Non-pigmented ciliary epithelial cell (primary cell): ENCODE measurements at places on chromosomes 3 and 15.
A peak's percentile ranks its signal among the peaks of the same experiment; 100 is the strongest.

- DNase-seq: no peak
These were observed 156.3 kb downstream of the MTHFS start for GRCh38 chr15:79740561-79740960.

DNA sequence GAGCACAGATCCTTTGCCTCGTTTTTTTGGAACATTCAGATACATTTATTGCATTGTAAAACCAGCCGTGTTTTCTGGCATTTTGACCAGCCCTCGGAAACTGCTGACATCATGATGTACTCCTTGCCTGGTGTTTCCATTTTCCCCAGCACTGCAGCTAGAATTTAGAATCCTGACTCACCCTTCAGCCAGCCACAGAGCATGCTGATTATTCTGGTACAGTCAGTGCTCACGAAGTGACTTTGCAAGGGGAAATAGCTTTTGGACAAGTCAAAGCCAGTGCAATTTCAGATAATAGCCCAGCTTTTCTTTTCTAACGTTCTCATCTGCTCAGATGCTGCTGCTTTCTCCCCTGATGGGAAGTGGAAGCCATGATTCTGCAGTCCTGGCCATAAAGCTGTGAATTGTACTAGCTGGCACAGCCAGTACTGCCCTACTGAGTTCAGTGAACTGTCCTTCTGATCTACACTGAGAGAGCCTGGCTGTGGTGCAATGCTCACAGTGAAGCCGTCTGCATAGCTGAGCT is 12.1 kb upstream of the CNBP start:
- peak; percentile 87 for DNase-seq

DNA sequence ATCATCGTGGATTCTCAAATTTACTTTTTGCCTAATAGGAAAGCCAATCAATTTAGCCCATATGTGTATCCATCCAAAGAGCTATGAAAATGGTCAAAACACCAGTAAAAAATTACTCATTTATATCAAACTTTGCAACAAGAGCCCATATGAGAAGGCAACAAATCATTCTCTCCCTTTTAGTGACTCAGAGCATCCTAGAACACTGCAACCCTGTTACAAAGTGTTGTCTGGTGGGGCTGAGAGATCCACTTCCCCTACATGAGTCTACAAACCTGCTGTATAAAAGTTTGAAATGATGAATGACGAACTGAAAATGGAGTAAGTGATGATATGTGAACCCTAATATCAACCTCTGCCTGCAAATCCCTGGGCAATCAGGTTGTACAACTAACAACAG is 23.3 kb downstream of the PDZRN3 start:
- DNase-seq: no peak

GRCh38 chr3:155326244-155326643 is 32.8 kb upstream of the STRIT1 start:
- DNase-seq: no peak

- DNase-seq: no peak
These were observed 4.7 kb downstream of the DET1 start for GRCh38 chr15:88541709-88542341.

- DNase-seq: no peak
These were observed 44.2 kb downstream of the GRK7 start for GRCh38 chr3:141807277-141808033.

DNA sequence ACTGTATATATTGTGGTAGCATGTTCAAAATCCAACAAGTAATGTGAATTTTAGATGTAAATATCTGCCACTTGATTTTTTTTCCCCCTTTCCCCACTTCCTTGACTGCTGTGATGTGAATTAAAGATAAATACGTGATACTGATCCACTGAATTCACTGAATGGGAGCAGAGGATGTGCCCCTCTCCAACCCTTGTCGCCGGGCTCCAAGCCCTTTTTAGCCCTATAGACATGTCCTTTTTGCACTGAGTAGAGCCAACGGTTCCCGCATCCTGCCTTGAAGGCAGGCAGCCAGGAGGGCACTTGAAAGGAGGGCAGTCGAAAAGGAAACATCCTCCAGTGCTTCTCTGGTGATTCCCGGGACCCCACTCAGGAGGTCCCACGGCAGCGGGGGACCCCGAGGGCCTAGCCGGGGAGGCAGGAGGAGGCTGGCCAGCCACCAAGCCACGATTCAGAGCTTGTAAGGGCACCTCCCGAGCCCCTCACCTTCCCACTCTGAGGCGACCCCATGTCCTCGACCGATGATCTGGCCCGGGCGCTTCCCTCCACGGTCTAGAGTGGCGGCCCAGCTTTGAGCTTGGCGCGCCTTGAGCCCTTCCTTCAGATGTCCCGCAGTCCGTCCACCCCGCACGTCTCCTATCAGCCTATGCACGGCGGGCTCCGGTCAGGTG is 901 bp upstream of the MANF start:
- no peak for DNase-seq

DNA sequence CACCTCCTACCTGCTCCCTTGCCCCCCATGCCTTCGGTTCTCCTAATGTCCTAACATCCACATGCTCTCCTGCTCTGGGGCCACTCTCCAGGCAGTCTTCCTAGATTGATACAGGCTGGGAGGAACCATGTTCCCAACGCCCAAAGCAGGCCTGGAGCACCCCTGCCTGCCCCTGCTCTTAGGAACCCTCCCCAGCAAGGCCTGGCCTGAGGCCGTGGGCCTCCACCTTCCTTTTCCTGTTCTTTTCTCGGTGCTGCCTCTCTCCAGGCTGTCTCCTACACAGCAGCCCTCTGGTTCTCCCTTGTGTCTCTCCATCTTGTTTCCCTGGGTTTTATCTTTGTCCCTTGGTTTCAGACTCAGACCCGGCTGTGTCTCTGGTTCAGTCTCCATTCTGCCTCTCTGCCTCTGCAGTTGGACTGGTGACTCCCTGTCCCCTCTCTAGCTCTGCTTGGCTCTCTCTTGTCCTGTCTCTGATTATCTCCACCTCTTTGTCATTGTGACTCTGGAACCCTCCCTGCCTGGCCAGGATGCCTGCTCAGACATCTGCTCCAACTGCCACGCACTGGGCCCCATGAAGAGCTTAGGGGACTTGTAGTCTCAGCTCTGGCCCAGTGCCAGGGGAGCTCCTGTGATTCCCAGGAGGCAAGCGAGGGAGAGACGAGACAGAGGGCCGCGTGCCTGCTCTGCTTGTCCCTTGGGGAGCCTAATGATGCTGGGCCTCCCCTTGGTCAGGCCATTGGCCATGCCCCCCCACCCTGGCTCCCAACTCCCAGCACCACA is 26.0 kb upstream of the RPL29 start:
- DNase-seq: no peak

GRCh38 chr3:9100513-9100894 is 137.2 kb upstream of the RAD18 start:
- DNase-seq: no peak

DNA sequence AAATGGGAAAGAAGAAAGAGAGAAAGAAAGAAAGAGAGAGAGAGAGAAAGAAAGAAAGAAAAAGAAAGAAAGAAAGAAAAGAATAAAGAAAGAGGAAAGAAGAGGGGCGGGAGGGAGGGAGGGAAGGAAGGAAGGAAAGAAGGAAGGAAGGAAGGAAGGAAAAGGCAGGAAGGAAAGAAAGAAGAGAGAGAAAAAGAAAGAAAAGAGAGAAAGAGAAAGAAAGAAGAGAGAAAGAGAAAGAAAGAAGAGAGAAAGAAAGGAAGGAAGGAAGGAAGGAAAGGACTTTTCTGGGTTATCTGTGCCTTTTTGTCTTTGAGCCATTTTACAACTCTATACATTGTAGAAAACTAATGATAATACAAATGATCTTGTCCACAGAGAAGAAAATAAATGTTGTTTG is 136.6 kb upstream of the SMAD3 start:
- DNase-seq: no peak

DNA sequence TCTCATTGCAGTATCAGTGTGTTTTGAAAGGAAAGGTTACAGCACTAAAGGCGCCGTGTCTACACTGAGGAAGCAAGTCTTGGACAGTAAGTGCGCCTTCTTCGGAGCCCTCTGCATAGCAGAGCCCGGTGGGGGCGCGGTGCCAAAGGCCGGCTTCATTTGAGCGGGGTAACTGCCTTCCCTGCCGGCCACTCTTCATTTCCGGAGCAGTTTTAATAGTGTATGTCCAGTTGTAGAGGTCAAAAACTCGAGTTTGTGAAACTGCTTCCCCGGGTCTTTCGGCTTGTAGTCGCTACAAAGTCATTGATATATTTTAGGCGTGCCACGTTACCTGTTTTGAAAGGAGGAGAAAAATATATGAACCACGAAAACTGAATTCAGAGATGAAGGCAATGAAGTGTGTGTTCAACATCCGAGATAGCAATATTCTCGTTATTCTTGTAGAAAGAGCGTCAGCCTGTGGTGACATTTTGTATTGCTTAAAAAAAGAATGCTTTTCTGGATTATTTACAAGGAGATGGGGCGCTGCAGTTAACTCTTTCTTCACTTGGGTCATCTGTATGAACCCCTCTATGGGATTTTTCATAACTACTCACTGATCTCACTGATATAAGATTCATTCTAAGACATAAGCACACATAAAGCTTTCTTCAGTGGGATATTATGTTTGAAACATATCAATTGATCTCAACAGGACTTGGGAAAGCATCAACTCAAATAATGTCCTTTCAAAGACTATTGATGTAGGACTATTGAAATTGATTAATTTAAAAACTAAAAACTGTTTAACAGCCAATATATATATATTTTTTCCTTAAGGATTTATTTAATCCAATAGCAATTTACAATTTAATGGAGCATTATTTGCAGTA is 3.0 kb downstream of the ALCAM start:
- DNase-seq: no peak

GRCh38 chr3:49428752-49429080 is 408 bp downstream of the NICN1 start:
- no peak for DNase-seq

DNA sequence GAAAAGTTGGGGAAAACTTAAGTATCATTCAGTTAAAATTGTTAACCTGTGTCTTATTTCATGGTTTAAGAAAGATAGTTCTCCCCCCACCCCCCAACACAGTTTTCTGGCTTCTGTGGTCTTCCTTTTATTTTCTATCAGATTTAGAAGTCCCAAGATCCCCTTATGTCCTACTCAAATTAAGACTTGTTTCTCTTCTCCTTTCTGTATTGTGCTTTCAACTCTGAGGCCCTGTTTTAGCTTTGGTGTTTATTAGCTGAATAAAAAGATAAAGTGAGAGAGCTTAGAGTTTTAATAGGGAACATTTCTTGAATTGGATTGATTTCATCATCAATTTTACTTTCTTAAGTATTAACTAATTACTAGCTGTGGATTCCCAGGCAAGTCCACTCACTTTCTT is 62.6 kb downstream of the AKAP13 start:
- no peak for DNase-seq

DNA sequence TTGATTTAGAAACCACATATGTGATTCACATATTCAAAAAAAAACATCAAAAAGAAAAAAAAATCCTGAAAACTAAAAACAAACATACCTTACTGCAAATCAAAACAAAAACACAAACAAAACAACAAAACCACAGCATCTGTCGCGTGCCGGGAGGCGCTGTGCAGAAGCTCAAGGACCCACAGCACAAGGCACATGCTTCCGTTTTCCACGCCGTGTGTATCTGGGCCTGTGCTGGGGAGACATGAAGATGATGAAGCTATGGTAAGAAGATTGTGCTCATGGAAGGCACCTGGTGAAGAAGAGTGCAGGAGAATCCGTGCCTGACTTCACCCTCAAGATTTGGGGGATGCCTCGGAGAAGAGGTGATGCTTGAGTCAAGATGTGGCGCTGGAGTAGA is 788.9 kb upstream of the ARRDC4 start:
- no peak for DNase-seq

- DNase-seq: no peak
These were observed 2.5 kb downstream of the CFAP92 start for GRCh38 chr3:128991355-128991895.

DNA sequence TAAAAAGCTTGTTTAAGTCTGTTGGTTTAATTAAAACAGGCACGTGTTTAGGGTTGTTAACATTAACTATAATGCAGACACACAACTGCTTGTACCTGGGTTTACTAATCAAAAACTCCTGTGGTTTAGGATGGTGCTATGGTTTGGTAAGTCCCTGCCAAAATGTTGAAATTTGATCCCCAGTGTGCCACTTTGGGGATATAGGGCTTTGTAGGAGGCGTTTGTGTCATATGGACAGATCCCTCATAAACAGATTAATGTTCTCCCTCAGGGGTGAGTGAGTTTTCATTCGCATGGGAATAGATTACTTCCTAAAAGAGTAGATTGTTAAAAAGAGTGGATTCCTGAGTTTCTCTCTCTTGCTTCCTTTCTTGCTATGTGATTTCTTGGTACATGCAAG is 18.7 kb upstream of the GK5 start:
- no peak for DNase-seq
